Osteoblast (primary cell): ENCODE measurements at places on chromosomes 2 and 18. TPM values are rescaled to one million over a fixed set of nuclear protein-coding genes. Genes with fewer than 3 reads are reported as not detected.

The HAAO gene
- 0.72 and 1.8 TPM in 2 replicates for total RNA-seq

GRCh38 chr2:10838734-10839133, 26.1 kb upstream of the PDIA6 start:
- no peaks in the 10 kb centered on the region for H3K36me3 ChIP-seq
- H3K27ac ChIP-seq: no peak overlapping the region
- peaks cover 3% of the 10 kb centered on the region for H3K27me3 ChIP-seq
- DNase-seq: no peak
- H3K4me1 ChIP-seq: no peaks in the 10 kb centered on the region
- no peak overlapping the region for H3K4me3 ChIP-seq

DNA sequence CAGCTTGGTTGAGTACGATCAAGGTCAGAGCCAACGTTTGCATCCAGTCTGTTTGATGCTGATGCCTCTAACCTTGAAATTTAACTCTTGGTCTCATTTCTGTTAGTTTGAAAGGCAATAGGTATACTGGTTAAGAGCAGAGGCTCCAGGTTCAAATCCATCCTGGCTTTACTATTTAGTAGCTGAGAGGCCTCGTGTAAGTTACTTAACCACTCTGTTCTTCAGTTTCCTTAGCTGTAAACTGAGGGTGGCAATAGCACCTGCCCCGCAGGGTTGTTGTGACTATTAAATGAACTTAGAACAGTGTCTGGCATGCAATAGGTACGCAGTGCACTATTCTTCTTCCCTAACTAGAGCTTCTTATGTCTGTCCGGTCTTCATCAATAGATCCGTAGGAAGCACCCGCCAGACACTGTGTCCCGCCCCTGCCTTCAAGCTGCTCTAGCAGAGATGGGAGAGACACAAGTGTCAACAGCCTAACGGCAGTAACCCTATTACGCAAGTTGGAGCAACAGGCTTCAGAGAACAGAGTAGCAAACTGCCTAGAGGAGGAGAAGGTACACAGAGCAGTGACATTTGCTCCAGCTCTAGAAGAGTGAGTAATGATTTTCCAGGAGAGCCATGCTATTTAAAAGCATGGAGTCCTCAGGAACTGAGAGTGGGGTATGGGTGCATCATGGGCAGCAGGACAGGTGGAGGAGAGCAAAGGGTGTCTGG, 62.7 kb upstream of the ST3GAL5 start:
- no peak for DNase-seq
- H3K27ac ChIP-seq: no peak overlapping the region
- H3K4me1 ChIP-seq: no peaks in the 10 kb centered on the region
- H3K4me3 ChIP-seq: no peak overlapping the region

The KRTCAP3 gene
- under 0.01 and 0.72 TPM in 2 replicates for total RNA-seq

The ELOA2 gene
- not detected in 2 replicates for total RNA-seq

DNA sequence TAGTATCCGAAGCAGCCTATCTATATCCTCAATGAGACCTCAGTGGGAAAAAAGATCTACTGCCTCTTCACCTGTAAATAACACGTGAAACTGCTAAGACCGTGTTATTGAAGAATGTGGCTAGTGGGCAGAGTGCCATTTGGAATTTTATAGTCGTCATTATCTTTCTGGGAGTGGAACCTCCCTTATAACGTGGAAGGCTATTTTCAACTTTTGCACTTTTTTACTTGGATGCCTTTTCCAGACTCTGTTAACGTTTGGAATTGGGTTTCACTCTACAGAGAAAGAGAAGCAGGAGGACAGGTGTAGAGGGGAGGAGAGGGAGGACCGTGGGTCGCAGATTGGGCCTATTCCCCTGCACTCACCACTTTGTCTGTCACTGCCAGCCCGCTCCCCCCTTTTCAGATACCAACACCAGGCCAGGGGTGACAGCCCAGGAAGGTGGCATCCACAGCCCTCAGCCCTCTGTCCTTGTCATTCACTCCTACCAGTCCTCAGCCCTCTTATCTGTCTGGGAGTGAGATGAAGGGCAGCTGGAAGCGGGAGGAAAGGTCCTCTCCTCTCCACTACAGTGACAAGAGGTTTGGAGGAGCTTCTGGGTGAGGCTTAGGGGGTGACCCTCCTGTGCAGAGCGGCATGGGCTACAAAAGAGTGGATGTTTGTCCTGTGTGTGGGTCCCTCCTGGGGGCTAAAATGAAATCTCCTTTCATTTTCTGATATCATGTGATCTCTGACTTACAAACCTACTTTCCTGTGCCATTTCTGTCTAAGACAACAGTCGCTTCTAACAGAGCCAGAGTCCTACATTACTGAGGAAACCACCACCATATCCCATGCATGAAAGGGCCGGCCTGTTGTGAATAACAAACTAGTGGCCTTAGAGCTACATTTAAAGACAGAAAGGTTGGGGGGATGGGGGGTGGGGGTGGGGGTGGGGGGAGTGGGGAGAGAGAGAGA, 23.9 kb upstream of the CEP68 start:
- DNase-seq: no peak
- H3K36me3 ChIP-seq: no peaks in the 10 kb centered on the region
- H3K27ac ChIP-seq: no peak overlapping the region
- peak overlapping the region; percentile 26 for H3K4me3 ChIP-seq

The PDE1A gene
- 42.0 and 69.2 TPM in 2 replicates for total RNA-seq

DNA sequence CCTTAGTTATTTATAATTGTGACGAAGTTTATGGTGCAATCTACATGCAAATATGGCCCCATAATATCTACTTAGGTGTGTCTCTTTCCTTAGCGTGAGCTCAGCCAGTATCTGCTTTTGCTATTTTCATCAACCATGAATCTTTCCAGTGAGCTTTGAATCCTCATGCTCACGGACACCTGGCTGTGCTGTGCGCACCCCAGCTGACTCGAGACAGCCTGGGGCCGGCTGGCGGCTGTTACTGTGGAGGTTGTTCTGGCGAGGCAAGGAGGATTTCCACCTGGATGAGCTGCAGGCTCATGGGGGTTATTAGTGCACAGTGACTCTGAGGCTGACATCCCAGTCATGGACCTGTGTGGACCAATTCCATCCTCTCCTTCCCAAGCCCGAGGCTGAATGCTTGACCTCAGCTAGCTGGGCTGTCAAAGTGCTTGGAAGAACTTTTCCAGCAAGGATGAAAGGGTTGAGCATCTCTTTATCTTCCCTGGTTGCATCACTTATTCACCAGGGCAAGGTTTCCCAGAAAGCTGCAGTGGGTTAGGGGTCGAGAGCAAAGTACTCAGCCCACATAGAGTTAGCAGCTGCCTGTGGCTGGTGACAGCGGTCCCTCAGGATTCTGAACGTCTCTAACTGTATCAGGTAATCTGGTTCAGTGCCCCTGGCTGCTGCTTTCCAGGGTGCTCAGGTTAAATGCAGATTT, 141.7 kb downstream of the ARL4C start:
- no peaks in the 10 kb centered on the region for H3K27me3 ChIP-seq
- no peak for DNase-seq
- H3K27ac ChIP-seq: no peak overlapping the region
- H3K4me3 ChIP-seq: no peak overlapping the region
- no peaks in the 10 kb centered on the region for H3K4me1 ChIP-seq

DNA sequence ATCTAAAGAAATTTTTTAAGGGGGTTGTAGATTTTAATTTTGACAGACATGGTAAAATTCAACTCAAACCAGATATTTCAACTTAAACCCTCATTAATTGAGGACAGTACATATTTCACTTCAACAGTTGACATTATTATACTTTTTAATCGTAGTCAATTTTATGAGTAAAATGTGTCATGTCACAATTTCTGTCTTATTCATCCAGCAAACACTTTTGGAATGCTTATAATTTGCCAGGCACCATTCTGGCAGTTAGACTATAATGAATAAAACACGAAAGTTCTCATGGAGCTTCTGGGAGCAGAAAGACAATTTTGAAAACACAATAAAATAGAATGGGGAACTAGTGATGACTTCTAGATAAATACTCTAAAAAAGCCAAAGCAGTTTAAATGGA, 1094.8 kb downstream of the SUCLG1 start:
- H3K4me1 ChIP-seq: no peaks in the 10 kb centered on the region
- H3K27me3 ChIP-seq: no peaks in the 10 kb centered on the region
- H3K4me3 ChIP-seq: no peak overlapping the region
- no peak for DNase-seq
- no peak overlapping the region for H3K27ac ChIP-seq

The CNRIP1 gene
- 43.4 and 46.3 TPM in 2 replicates for total RNA-seq

GRCh38 chr2:169999054-169999453, 171.8 kb downstream of the UBR3 start:
- no peak overlapping the region for H3K4me3 ChIP-seq
- no peak overlapping the region for H3K27ac ChIP-seq
- no peak for DNase-seq
- peaks cover 20% of the 10 kb centered on the region for H3K36me3 ChIP-seq

The TGFA gene
- total RNA-seq: not detected in 2 replicates

The MROH2A gene
- total RNA-seq: not detected in 2 replicates

The NMS gene
- total RNA-seq: not detected in 2 replicates

The SLC30A3 gene
- under 0.01 and 0.88 TPM in 2 replicates for total RNA-seq

The MYOM1 gene
- total RNA-seq: 1.5 and 1.8 TPM in 2 replicates

The SANBR gene
- total RNA-seq: 17.0 and 18.6 TPM in 2 replicates

GRCh38 chr18:40692871-40693270, 1262.2 kb upstream of the PIK3C3 start:
- H3K27me3 ChIP-seq: no peaks in the 10 kb centered on the region
- H3K4me1 ChIP-seq: no peaks in the 10 kb centered on the region
- no peaks in the 10 kb centered on the region for H3K36me3 ChIP-seq

DNA sequence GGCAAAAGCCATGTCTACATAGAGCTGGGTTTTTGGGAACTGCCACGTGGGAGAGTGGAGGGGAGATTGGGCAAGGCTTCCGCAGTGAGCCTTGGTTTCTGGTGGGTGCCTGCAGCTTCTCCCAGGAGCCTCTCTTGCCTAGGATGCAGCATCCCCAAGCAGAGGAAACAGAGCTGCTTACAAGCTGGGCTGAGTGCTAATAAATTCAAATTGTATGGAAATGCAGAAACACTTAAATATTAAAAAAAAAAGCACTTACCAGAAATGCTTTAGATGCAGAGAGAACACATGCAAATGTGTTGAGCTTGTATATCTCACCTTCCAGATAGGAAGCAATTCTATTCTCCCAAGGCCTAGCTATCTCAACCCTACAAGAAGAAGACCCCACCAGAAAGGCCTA, 96.0 kb upstream of the ST3GAL5 start:
- H3K27me3 ChIP-seq: no peaks in the 10 kb centered on the region
- H3K4me3 ChIP-seq: no peak overlapping the region
- no peaks in the 10 kb centered on the region for H3K36me3 ChIP-seq

DNA sequence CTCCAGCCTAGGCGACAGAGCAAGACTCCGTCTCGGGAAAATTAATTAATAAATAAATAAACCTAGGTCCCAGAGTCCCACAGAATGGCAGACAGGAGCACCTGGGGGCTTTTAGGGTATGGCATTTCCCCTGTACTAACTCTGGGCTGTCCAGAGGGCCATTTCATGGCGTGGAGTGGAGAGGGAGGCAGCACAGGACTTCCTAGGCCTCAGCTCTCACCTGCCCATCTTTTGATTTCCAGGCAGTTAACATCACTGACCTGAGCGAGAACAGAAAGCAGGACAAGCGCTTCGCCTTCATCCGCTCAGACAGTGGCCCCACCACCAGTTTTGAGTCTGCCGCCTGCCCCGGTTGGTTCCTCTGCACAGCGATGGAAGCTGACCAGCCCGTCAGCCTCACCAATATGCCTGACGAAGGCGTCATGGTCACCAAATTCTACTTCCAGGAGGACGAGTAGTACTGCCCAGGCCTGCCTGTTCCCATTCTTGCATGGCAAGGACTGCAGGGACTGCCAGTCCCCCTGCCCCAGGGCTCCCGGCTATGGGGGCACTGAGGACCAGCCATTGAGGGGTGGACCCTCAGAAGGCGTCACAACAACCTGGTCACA, 5.1 kb downstream of the IL1RN start:
- H3K4me3 ChIP-seq: no peak overlapping the region
- no peak for DNase-seq
- no peaks in the 10 kb centered on the region for H3K4me1 ChIP-seq
- H3K27me3 ChIP-seq: peaks cover 5% of the 10 kb centered on the region
- H3K27ac ChIP-seq: no peak overlapping the region
- H3K36me3 ChIP-seq: no peaks in the 10 kb centered on the region

DNA sequence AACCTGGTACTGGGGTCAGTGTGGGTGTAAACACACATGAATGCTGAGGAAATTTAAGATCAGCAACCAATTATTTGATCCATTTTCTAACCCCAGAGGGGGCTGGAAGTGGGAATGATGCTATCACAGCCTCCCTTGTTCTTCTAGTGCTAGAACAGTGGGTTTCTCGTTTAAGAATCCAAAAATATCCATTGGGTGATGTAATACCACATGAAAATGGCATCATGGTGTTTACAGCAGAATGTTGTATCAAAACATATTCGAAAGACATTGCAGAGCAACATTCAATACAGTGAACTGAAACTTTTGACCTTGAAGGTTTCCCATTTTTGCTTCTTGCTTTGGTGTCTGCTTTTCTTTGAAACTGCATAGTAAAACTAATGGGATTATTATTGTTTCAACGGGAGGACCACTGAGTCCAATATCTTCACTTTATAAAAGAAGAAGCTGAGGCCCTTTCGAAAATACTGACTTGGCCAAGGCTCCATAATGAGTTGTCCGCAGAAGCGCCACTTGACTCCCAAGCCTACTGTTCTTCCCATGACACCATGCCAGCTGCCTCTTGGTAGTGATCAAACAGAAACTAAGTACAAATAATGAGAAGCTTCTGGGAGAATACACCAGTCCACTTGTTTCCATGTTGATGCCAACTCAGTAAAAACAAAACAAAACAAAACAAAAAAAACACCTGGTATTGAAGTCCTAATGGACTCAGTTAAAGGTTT, 106.1 kb downstream of the COLEC12 start:
- peaks cover 41% of the 10 kb centered on the region for H3K4me1 ChIP-seq
- DNase-seq: no peak
- peak overlapping the region; percentile 98 for H3K27ac ChIP-seq
- H3K36me3 ChIP-seq: no peaks in the 10 kb centered on the region

DNA sequence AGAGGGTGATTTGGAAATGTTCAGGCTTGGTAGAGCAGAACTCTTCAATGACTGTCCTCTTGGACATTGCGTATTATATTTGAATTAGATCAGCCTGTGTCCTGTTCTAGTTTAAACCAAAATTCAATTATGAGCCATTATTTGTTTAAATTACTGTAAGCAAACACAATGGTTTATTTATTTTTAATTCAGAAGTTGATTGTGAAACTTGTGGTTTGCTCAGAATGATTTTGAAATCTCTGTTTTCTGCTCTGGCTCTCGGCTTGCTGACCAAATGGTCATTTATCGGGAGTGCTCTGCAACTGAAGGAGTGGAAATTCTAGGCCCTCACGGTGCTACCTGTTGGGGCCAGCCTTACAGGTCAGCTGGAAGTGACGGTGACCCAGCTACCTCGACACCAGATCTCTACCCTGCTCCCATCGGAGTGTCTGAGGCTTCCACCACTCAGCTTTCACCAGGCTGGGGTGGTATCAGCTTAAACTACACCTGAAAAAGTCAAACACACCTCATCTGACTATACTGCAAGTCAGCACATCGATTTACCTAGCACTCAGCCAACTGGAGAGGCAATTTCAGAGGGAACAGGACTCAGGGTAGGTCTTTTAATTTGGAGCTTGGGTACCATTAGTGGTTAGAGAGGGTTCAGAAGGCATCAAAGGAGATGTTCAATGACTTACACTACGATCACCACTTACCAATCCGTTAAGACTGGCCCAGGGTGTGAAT, 36.8 kb upstream of the GPD2 start:
- H3K4me1 ChIP-seq: peaks cover 8% of the 10 kb centered on the region
- peak overlapping the region; percentile 80 for H3K27ac ChIP-seq
- H3K27me3 ChIP-seq: no peaks in the 10 kb centered on the region
- DNase-seq: no peak
- no peaks in the 10 kb centered on the region for H3K36me3 ChIP-seq
